ENCODE measurements at places on chromosomes 6 and 20.

DNA sequence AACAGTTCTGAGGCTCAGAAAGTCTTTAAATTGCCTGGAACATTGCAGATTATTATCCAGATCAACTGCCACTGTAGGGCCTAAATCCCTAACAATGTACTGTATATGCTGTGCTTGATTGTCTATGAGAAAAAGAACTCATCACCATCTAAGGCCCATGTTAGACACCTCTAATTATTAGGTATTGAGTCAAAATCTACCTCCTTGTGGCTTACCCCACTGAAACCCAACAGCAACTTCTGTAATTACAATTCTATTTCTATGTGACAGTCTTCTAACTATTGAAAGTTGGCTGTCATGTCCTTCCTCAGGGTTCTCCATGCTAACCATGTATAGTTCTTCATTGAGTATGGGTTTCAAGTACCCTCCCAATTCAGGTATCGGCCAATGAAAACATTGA is 13.9 kb downstream of the MCM9 start:
- no peak for DNase-seq

GRCh38 chr6:114080891-114081510 is 110.1 kb upstream of the HDAC2 start:
- no peak for DNase-seq

GRCh38 chr6:142326540-142326939 is 24.7 kb downstream of the ADGRG6 start:
- DNase-seq: no peak

GRCh38 chr20:45354423-45355208 is 6.4 kb upstream of the SDC4 start:
- DNase-seq: no peak

DNA sequence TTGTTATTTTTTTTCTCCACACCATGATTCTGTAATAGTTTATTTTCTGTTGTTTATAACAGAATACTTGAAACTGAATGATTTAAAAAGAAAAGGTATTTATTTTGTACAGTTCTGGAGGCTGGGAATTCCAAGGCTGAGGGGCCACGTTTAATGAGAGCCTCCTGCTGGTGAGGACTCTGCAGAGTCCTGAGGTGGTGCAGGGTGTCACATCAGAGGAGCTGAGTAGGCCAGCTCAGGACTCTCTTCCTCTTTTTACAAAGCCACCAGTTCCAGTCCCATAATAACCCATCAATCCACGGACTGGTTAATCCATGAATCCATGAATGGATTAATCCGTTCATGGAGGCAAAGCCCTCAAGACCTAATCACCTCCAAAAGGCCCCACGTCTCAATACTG is 71.6 kb downstream of the TFAP2A start:
- no peak for DNase-seq

DNA sequence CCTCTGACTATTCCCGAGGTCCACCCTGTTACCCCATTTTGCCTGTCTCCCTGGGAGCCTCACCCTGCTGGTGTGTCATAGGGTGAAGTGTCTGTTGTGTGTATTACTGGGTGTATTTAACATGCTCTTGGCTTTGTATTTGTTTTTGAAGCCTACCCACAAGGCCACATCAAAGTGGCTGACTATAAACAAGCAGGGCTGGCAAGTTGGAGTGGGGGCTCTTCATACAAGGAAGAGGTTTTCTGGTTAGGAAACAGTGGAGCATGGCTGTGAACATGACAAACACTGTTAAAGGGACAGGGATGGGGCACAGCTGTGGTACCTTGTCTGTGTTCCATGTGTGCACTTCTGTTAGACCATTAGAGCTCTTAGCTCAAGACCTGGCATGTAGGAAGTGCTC is 26.3 kb downstream of the HECA start:
- peak; percentile 22 for DNase-seq

DNA sequence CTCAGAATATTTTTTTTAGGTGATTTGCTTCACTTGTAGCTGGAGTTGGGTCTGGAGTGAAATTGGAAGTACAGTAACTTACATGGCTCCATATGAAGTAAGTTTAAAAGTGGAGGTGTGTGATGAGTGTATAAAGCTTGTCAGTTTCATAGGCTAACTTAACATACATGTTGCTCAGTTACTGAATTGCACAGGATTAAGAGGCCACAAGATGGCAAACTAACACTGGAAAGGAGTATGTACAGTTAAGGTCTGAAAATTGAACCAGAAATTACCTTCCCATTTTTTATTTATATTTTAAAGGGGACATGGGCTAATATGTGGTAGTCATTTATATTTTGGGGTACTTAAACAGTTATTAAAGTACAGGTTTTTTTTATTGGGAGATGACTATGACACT is 45.3 kb upstream of the SMIM8 start:
- peak; percentile 63 for DNase-seq

DNA sequence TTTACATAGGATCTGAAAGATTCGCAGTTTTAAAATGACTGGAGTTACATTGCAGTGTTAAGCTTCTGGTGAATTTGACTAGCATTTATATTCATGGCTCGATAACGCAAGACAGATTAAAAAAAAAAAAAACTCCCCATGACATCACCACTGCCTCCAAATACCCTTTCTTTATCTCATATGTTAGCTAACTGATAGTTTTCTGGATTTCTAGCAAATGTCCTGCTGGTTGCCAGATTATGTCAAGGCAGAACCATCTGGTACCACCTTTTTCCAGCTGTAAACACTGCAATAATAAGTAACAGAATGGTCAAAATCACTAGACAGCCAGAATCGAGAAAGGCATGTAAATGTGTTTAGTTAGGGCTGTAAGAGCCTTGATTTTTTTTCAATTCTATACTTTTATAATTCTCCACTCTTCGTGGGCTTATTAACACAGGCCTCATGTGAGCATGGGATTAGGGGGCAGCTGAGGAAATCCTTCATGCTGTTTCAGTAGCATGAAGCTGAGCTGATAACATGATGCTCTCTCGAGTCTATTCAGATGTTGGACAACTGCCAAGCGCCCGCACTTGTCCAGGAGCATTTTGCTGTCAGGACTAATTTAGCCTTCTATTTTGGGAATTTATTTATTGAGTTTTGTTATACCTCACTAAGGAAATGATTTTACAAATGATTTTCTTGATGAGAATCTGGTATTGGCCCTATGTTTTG is 166.0 kb upstream of the SCGN start:
- DNase-seq: no peak

DNA sequence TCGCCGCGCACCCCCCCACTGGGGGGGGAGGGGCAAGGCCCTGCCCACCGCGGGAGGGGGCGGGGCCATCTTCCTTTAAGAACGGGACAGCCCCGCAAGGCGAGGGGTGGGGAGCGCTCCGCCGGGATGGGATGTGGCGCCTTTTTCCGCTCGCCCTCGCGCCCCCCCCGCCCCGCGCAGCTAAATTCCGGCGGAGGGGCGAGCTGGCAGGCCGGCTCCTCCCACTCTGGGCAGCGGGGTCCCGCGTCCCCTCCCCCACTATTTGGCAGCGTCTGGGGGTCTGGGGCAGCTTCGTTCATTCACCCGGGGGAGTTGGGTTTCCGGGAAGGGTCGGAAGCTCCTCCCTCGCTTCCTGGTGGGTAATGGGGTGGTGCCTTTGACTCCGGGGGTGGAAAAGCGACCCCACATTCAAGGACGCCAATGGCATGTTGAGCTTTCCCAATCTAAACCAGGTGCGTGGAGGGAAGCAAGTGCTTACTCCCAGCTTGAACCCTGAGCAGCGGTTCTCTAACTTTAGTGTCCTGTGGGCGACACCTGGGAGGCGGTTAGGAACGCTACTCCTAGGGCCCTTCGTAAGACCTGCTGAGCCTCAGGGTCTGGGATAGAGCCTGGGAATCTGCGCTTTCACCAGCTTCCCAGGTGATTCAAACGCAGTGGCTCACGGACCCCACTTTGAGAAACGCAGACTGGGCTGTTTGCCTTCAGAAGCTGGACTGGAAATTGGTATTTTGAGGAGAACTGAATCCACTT is 927 bp downstream of the ASXL1 start:
- peak; percentile 69 for DNase-seq

- DNase-seq: no peak
Observed at GRCh38 chr6:39905640-39905975, 28.7 kb downstream of the MOCS1 start.

DNA sequence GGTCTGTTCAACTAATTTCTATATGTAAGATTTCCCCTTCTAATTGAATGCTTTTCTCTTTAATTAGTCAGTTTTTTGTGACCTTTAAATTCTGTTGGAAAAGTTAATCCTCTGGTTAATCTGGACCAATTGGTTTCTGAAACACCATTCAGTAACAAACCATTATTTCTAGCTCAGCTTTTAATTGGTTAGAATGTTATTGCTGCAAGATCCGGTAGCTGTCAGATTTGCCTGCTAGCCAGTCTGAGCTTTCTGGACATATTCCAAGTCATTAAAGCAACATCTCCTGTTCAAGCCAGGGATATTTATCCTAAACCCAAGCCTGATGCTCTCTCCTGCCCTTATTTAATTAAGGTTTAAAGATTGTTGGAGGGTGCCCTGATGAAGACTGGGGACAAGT is 55.1 kb upstream of the FBXL4 start:
- DNase-seq: no peak

DNA sequence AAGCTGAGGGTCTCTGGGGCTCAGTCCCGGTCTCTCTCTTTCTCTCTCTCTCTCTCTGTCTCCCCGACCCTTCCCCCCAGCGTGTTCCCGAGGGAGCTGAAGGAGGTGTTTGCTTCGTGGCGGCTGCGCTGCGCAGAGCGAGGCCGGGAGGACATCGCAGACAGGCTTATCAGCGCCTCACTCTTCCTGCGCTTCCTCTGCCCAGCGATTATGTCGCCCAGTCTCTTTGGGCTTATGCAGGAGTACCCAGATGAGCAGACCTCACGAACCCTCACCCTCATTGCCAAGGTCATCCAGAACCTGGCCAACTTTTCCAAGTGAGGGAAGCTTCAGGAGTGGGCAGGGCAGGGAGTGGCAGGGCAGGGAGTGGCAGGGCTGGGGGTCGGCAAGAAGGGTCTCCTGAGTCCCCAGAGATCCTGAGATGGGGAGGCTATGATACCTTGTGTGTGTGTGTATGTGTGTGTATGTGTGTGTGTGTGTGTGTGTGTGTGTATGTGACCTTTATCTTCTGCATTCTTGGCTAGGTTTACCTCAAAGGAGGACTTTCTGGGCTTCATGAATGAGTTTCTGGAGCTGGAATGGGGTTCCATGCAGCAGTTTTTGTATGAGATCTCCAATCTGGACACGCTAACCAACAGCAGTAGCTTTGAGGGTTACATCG is 13.6 kb upstream of the ZBTB9 start:
- no peak for DNase-seq

GRCh38 chr6:65627015-65627414 is 80.0 kb downstream of the EYS start:
- DNase-seq: no peak

DNA sequence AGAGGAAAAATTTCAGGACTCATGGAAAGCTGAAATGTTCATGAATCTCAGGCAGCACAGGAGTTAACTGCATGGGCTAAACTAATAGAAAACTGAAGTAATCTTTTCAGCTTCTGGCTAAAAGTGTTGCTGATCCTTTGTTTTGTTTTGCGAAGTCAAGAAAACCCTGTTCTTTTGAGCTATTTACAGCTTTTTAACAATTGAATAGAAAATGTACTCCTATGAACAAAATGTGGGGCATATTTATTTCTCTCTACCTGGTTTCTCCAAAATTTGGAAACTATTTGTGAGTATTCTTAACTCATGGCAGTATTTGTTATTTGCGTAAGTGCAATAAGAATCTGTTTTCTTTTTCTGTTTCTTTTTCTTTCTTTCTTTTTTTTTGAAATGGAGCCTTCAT is 818.8 kb upstream of the CITED2 start:
- DNase-seq: peak; percentile 32

- DNase-seq: no peak
Observed at GRCh38 chr6:162543221-162543620, 184.3 kb downstream of the PRKN start.

GRCh38 chr6:48401016-48401415 is 290.0 kb upstream of the PTCHD4 start:
- no peak for DNase-seq

DNA sequence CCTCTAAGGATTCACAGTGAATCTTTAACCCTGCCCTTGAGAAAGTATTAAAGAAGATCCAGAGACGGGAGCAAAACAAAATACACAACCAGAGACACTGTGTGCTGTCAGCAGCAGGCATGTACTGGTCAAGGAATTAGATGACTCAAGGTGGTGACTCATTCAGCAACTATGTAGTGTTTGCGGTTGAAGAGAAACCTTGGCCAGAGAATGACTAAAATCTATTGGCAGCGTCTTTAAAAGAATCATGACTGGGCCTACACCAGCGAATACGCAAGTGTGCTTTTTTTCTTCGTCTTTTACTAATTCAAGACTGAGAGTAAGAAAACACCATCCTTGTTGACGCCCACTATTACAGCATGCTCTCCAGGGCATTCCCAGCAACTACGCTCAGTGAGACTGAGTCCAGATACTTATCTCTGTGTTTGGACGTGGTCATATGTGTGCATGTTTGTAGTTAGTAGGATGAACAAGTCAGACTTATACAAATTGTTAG is 72.4 kb upstream of the BACH2 start:
- DNase-seq: peak; percentile 71

Data from NAMALWA (cell line).